H7 (cell line): ENCODE measurements at places on chromosomes 1 and 21. TPM values are rescaled to one million over a fixed set of nuclear protein-coding genes. Genes with fewer than 3 reads are reported as not detected.

The CA6 gene
- total RNA-seq = not detected in 2 replicates

The SDE2 gene
- 34.4 and 38.4 TPM in 2 replicates for total RNA-seq

The ST6GALNAC5 gene
- 11.6 and 15.7 TPM in 2 replicates for total RNA-seq

The SLC25A34 gene
- total RNA-seq = 0.70 and 1.7 TPM in 2 replicates

The OR2T33 gene
- total RNA-seq = not detected in 2 replicates

The C1orf226 gene
- total RNA-seq = 9.3 and 13.4 TPM in 2 replicates

The LMX1A gene
- total RNA-seq = 0.59 and 1.5 TPM in 2 replicates

The RYR2 gene
- 17.6 and 23.9 TPM in 2 replicates for total RNA-seq

- peak; percentile 80 for DNase-seq
Measured at GRCh38 chr1:51997974-51998382, 7.5 kb upstream of the RAB3B start.

GRCh38 chr1:222250376-222250775 lies 297.5 kb downstream of the HHIPL2 start:
- DNase-seq = no peak

DNA sequence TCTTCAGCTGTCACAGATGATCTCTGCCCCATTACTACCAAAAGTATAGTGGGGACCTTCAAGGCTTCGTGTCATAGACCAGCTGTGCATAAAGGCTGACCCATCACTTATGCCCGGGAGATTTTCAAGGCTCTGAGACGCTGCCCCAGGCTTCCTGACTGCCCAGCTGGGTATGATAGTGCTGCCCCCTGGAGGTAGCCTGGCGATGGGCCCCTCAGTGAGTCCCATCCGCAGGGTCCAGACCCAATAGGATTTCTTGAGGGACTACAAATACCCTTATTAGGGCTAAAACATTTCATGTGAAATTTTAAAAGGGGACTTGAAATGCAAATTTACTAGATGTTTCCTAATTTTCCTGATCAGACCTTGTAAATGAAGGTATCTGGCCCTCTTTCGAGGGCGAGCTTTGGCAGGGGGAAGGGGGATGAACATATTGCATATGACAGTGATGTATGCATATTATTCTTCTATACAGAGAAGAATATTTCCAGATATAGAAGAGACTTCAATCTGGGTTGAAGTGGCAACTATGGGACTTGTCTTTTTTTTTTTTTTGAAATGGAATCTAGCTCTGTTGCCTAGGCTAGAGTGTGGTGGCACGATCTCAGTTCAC lies 11.7 kb upstream of the FCMR start:
- DNase-seq = peak; percentile 91

- no peak for DNase-seq
Measured at GRCh38 chr1:164695956-164696665, 137.1 kb downstream of the PBX1 start.

GRCh38 chr1:60234776-60235175 lies 161.2 kb upstream of the C1orf87 start:
- no peak for DNase-seq

GRCh38 chr1:3923378-3924185 lies 23.5 kb upstream of the C1orf174 start:
- no peak for DNase-seq
